Naive thymus-derived CD8-positive, alpha-beta T cell (primary cell): ENCODE measurements at places on chromosomes 12 and 14.

GRCh38 chr12:62737188-62737587 lies 197.8 kb downstream of the PPM1H start:
- no peak for DNase-seq

DNA sequence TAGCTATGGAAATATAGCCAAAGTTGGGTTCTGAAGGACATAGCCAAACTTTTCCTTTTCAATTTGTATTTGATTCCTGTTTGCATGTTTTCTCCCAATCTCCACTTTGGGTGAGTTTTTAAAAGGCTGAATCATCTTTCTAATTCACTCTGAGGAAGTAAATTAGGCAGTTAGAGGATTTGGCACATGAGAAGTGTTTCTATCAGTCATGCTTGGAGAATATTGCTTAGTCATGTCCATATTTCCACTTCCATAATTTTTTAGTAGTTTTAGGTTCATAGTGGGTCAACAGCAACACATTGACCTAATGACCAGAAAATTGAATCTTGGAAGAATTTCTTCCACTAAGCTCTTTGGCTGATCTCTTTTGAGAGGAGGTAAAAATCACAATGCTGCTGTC lies 21.8 kb downstream of the IRAK3 start:
- no peak for DNase-seq

GRCh38 chr14:102591372-102591943 lies 991 bp upstream of the RCOR1 start:
- DNase-seq: no peak

GRCh38 chr14:85122690-85123089 lies 407.3 kb upstream of the FLRT2 start:
- no peak for DNase-seq

- DNase-seq: no peak
Observed at GRCh38 chr12:21438643-21439042, 1.2 kb downstream of the PYROXD1 start.

GRCh38 chr14:49879646-49880204 lies 13.2 kb upstream of the ARF6 start:
- DNase-seq: peak; percentile 62

DNA sequence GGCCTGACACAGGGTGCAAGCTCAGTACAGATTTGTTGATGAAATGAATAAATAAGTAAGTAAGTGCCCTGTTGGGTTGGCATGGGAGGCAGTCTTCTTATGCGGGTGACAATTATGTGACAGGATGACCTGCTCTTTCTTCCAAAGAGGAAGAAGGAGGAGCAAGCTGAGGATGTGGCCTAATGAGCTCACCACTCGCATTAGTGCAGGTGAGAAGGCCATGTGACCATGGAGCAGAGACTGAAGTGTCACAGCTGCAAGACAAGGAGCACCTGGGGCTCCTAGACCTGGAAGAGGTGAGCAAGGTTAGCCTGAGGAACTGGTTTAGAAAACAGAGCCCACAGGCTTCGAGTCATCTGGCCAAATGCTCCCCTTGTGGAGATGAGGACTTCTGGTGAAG lies 34.9 kb downstream of the LRTM2 start:
- no peak for DNase-seq
